Effector memory CD8-positive, alpha-beta T cell (primary cell): ENCODE measurements at places on chromosomes 16 and 17.

DNA sequence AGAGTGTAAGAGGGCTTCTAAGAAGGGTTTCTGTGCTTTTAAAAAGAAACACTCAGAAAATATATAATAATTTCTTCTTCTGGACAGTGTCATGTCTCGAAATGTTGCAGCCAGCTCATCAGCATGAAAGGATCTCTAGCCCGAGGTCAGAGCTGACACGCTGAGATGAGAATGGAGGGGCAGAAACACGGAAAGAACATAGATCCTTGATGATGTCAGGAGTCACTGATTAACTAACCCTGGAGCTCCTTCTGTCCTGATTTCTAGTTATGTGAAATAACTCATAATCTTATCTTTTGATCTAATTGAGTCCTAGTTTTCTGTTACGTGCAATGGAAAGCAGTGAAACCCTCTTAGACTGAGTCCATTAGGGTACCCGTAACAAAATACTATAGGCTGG lies 10.3 kb upstream of the TOX3 start:
- no peak for DNase-seq

DNA sequence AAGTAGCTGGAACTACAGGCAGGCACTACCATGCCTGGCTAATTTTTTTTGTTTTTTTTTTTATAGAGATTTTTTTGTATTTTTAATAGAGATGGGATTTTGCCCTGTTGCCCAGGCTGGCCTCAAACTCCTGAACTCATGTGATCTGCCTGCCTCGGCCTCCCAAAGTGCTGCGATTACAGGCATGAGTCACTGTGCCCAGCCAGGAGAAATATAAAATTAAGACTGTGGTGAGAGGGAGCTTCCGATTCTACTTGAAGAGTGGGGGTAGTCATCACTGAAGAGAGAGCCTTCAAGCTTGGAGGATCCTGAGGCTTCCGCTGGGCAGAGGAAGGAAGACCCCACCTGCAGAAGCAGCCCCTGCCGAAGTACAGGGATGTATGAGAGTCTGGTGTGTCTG lies 34.4 kb upstream of the RGS9 start:
- no peak for DNase-seq

DNA sequence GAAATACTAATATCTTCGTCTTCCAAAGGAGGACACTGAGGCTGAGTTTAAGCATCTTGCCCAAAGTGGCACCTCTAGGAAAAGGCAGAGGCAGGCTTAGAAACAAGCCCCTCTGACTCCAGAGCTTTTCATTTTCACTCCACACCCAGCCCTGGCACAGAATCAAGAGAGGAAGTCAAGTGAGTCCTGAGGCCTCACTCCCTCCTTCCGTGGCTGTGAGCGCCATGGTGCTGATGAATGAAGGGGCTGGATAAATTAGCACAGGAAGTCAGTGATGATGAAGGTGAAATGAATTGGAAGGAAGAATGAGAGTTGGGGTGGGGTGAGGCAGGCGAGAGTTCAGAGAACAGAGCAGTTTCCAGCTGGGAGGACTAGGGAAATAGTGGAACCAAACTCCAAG lies 179.3 kb downstream of the TMEM132E start:
- DNase-seq: no peak

DNA sequence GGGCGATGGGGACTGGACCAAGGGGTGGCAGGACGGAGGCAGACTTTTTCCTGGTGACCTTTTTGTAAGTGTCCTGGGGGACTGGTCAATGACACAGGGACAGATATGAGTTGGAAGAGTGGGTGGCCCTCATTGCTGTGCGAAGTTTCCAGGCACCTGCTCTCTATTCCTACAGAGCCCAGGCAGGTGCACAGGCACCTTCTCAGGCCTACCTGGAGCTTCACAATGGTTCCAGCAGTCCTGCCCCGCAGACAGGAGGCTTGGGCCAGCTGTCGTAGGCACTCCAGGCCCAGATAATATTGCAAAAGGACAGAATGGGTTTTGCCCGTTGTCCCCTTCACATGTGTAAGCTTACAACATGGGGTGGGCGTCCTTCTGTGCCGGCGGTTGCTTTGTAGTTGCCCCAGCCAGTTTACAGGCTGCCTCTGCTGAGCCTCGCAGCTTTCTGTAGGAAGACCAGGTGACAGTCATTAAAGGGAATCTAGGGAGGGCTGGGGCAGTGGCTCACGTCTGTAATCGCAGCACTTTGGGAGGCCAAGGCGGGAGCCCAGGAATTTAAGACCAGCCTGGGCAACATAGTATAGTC lies 84.3 kb downstream of the ARHGAP23 start:
- DNase-seq: no peak

GRCh38 chr17:21842332-21843317 lies 150.3 kb downstream of the KCNJ18 start:
- no peak for DNase-seq

- no peak for DNase-seq
Measured at GRCh38 chr16:53932975-53933374, 229.0 kb downstream of the FTO start.

DNA sequence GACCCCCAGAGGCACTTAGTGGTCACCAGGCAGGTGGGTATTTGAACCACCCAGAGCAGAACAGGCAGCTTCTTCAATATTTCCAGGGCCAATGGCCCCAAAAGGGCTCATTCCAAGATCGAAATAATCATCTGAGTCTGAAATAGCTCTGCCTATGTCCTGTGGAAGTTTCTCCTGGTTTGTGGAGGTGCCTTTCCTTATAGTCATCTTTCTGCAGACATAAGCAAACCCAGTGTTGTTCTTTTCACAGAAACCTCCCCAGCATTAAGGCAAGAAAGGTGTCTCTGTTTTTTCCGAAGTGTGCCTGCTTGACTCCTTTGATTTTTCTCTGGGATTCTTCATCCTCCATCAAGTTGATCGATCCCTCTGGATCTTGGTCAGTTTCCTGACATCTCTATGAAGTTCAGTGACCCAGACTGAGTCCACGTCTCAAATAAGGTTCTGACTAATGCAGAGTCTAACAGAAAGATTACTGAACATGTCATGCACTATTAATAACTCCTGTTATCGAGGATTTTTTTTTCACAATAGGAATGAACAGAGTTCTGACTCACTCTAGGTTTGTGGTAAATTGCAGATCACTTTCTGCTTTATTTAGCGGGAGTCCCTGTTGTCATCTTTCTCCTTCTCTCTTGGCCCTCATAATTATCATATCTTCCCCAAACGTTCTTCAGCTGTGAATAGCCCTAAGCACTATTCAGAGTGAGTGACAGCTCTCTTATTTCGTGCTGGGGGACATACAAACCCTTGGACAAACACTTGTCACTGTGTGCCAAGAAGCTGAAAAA lies 1.5 kb downstream of the LRRC3C start:
- no peak for DNase-seq

GRCh38 chr17:40306395-40306794 lies 2.6 kb upstream of the RARA start:
- no peak for DNase-seq

GRCh38 chr16:76676356-76676755 lies 399.2 kb downstream of the CNTNAP4 start:
- DNase-seq: no peak

GRCh38 chr17:55735731-55736405 lies 13.2 kb upstream of the TMEM100 start:
- peak; percentile 5 for DNase-seq

GRCh38 chr17:33560165-33560564 lies 267.1 kb upstream of the ASIC2 start:
- DNase-seq: no peak

- DNase-seq: no peak
Measured at GRCh38 chr16:75532791-75533190, 3.1 kb downstream of the CHST5 start.

GRCh38 chr16:74275711-74276110 lies 20.9 kb upstream of the PSMD7 start:
- DNase-seq: no peak
